Mesenteric fat pad (tissue), 1 donor: ENCODE measurements at places on chromosomes 7 and 10.
A peak's percentile ranks its signal among the peaks of the same experiment; 100 is the strongest.

- no peak for DNase-seq
These were observed 14.0 kb upstream of the IFIT1B start for GRCh38 chr10:89363729-89364442.

- no peak for DNase-seq
These were observed 177.0 kb upstream of the ZMIZ1 start for GRCh38 chr10:78891741-78892140.

GRCh38 chr10:60444494-60445064 lies 54.9 kb upstream of the ANK3 start:
- DNase-seq: no peak

DNA sequence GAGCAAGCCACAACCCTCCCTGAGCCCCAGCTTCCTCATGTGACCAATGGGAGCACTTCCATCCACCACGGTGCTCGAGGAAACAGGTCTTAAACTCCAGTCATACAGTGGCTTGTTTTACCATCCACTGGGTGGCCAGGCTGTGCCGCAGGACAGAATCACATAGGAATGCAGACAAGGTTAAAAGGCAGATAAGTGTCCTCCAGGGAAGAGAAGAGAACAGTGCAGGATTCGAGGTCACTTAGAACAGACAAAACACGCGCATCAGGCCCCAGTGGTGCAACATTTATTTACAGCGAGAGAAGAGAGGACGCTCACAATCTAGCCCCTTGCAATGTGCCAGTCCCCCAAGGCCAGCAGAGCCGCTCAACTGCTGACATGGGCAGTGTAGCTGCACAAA lies 92.8 kb downstream of the TMEM130 start:
- no peak for DNase-seq

GRCh38 chr7:27167916-27168264 lies 2.6 kb upstream of the HOXA9 start:
- DNase-seq: no peak

GRCh38 chr10:105579112-105579511 lies 938.0 kb downstream of the SORCS3 start:
- DNase-seq: no peak

DNA sequence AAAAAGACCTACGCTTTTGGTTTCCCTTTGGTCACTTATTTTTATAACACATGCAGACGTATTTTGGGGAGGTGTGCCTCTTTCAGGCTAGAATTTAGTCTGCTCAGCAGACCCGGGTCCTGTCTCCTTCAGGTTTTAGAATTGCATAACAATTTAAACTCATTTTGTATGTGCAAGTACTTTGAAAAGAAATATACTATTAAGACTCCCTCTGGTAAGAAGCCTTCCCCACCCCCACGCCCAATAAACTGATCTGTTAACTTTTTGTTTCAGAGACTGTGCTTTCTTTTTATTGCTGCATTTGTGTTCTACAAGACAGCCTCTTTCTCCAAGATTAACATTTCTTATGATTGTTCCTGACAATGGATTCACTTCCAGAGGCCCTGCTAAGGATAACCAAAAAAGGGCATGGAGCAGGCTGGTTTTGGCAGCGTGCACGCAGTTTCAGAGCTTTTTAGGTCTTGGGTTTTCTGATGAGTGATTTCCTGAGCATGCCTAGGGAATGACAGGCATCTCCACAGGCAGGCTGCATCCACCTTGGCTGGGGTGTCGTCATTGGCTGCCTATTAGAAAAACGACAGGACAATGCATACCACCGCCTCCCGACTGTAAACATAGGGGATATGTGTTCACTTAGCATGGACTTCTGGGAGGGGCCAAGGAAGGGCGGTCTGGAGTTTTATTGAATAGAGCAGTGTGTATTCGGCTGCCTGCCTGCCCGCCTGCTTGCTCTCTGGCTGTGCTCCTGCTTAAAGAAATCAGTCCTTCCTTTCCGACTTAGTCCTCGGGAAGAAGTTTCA lies at the start of gene CALD1:
TSS of gene CALD1 (plus strand) at position 694 of the 800 bp plus-strand sequence. CDS start 88,100 bp downstream, outside the sequence.
- DNase-seq: no peak

DNA sequence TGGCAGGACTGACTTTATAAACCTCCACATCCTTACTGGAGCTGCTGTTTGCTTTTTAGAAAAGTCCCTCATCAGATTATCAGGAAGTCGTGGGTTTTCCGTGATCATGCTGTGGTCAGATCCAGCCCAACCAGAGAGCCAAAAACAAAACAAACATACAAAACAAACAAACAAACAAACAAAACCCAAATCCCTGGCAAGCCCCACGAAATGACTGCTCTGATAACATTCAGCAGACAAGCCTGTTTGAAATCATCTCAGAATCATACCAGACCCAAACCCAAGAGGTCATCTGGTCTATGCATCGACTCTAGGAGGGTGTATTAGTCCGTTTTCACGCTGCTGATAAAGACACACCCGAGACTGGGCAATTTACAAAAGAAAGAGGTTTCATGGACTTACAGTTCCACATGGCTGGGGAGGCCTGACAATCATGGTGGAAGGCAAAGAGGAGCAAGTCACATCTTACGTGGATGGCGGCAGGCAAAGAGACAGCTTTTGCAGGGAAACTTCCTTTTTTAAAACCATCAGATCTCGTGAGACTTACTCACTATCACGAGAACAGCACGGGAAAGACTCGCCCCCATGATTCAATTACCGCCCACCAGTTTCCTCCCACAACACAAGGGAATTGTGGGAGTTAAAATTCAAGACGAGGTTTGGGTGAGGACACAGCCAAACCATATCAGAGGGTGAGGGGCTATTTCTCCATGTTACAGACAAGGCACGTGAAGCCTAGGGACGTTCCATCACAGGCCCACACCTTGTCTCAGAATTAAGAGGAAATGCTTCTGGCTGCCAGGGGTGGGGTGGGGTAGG lies 85.7 kb downstream of the PARP12 start:
- peak; percentile 43 for DNase-seq

DNA sequence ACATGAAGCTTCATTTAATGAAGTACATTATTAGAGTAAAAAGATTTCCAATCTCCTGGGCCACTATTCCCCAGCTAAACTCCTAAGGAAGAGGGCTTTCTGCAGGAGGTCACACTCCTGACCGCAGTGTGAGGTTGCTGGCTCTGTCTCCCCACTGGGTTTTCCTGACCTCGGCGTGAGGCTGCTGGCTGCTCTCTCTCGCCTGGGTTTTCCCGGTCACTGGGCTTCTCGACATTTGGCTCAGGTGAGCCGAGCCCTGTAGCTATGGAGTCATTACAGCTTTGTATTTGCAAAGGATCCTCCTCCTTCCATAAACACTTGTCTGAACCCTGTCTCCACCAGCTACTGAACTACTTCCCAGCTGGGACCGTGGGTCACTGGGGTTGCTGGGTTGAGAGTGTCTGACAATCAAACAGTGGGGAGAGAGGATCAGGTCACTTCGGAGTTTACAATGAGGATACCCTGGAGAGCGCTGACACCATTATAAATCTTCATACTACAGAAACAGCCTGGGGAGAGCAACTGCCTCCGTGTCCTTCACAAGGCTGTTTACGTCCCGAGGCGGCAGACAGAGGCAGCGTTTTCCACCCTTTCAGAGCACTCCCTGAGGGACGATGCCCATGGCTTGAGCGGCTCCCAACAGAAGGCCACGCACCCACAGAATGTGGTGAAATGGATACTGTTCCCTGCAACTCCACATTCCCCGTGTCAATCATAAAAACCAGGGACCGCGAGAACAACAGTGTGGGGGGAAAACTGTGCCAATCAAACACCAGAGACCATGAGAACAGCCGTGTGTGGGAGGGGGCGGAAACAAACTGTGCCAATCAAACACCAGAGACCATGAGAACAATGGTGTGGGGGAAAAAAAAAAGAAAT lies 226.2 kb downstream of the ZMYND11 start:
- no peak for DNase-seq

DNA sequence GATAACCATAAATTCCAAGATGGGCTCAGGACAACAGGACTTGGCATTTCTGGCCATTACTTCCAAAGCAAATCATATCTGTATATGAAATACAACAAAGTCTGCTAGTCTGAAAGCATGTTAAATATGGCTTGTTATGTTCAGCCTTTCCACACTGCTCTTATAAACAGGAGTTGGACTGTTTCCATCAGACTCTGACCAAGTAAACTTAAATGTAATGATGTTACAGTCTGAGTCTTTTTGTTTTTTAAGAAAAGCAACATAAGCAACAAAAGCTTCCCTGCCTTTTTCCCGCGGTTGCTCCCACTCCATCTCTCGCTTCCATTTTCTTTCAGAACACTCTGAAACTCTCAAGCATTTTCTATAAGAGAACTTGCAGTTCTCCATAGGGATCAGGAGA lies 8.1 kb upstream of the CDCA7L start:
- no peak for DNase-seq

DNA sequence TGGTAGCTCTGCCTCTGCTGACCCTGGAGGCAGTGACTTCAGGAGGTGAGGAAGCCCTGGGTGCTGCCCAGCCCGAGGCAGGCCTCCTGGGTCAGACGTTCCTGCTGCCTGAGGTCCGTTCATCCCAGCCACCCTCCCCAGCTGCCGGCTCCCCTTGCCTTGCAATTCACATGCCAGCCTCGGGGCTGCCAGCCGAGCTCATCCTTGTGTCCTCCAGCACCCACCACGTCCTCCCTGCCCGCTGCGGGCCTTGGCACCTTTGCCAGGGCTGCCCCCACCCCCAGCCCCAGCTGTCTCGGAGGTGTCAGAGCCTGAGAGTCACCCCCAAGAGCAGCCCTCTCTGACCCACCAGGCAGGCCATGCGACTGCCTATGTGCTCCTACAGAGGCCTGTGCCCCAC lies 162.1 kb upstream of the RNF32 start:
- DNase-seq: no peak

DNA sequence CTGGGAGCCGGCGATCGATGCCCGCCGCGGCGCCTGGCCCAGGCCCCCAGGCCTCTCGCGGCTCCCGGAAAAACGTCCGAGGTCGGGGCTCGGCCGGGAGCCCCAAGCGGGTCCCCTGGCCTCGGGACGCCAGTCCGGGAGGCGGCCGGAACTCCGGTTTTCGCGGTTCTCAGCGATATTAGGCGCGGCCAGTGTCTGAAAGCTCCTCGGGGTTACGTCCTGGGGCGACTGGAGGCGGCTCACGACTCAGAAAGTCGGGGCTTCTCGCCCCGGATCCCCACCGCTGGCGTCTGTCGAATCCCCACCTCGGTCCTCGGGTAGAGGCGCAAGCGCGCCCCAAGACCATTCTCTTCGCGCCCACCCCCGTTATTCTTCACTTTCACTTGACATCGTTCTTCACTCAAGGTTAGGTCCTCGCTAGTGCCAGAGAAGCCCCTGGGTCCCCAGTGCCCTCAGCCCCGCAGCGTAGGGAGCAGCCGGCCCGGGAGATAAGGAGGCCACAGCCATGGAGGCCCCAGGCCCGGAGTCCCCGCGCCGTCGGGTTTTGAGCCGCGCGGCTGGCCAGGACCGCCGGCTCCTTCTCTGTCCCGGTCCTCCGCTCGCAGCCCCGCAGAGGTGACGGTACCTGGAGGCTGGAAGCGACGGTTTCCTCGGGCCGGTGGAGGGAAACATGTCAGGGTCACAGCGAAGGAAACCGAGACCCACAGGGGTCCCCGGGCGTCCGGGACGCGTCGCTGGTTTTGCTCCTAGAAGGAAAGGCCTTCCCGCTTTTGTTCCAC lies 35.2 kb upstream of the EBLN1 start:
- no peak for DNase-seq
